Bronchus fibroblast of lung (primary cell): ENCODE measurements at places on chromosomes 7 and 10. TPM values are rescaled to one million over a fixed set of nuclear protein-coding genes. Genes with fewer than 3 reads are reported as not detected.

Gene REEP3
- 32.3 and 40.3 TPM in 2 replicates for total RNA-seq

Gene COL13A1
- 17.4 and 24.4 TPM in 2 replicates for total RNA-seq

Gene FAM25G
- total RNA-seq: not detected in 2 replicates

Gene AGR2
- total RNA-seq: 0.74 TPM in 1 of 2 replicates, not detected in the other

Gene FBXO24
- total RNA-seq: 0.50 and 1.0 TPM in 2 replicates

Gene SFRP5
- total RNA-seq: not detected in 2 replicates

Gene PSD
- total RNA-seq: 0.67 and 1.9 TPM in 2 replicates

Gene CCDC146
- 0.15 and 1.0 TPM in 2 replicates for total RNA-seq

Gene PODXL
- 0.15 and 0.17 TPM in 2 replicates for total RNA-seq

Gene UFSP1
- 3.2 and 6.7 TPM in 2 replicates for total RNA-seq

Gene SFTPA1
- not detected in 2 replicates for total RNA-seq

Gene CALHM3
- total RNA-seq: not detected in 2 replicates

Gene DDX50
- total RNA-seq: 37.9 and 47.2 TPM in 2 replicates

Gene NPY4R
- not detected in 2 replicates for total RNA-seq

Gene NPFFR1
- not detected in 2 replicates for total RNA-seq

Gene RNF148
- not detected in 2 replicates for total RNA-seq
